ENCODE measurements at places on chromosomes 12 and 14.

DNA sequence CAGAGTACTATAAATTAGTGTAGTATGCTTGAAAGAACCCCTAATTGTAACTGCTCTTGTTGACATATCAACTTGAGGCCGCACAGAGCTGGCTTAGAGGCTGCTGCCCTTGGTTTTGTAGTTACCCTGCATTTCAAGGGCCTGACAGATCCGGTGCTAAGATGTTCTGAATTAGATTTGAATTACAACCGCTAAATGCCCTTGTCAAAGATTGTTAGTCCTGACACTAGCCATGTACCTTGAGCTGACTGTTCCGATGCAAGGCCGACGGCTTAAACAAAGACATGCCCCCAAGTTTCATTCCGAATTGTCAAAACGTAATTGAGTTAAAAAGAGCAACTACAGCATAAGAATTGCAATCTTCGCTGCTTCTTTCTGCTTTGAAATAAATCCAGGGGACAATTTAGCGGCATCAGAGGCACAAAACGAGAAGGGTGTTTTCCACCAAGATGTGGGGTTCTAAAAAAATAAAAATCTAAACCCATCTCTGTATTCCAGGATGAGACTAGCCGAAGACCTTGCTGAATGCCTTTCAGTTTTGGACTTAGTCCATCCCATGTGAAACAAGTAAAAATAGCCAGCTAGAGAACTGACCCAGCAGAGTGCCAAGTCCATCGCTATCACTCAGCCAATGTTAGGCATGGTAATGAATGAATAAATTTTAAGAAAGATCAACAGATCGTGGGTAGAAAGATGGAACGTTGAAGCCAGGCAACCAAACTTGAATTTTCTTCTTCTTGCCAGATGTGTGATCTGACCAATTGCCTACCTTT lies 148.7 kb downstream of the DICER1 start:
- no peak for DNase-seq

DNA sequence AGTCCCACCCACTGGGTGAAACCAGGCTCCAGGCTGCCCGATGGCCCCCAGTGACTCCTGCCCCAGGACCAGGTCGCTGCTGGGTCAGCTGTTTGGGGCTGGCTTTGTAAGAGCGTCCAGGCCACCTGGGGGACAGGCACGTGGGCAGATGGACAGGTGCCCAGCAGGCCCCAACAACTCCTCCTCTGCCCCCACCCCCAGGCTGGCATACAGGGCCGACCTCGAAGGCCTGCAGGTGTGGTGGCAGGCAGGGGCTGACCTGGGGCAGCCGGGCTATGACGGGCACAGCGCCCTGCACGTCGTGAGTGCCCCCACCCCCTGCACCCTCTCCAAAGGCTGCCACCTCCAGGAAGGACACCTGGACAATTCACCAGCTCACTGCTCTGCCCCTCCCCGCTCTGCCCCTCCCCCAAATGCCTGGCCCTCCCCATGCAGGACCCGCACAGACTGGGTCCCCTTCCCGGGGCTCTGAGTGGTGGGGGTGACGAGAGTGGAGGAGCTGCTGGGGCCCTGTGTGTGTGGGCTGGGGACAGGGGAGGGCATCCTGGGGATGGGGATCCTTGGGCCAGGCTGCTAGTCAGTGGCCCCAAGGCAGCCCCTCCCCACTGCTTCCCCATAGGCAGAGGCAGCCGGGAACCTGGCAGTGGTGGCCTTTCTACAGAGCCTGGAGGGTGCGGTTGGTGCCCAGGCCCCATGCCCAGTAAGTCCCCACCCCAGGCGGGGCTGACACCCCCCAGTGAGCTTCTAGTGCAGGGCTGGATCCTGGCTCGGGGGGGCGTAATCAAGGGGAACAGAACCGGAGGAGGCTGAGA lies 26.0 kb downstream of the ASPG start:
- no peak for DNase-seq

DNA sequence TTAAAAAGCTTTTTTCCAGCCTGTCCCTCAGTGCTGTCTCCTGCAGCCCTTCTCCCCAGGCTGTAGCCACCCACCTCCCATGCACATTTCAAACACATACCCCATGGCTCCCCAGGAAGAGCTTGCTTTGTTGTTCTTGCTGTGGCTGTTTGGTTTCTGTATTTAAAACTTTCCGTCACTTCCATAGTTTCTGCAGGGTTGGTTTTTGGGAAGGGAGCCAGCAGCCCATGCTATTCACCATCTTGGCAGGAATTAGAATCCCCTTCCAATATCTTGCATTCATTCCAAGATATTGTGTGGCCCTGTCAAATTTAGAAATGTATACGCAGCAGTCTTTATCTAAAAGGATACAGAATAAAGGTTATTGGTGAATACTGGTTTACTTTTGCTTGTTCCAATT lies 29.6 kb downstream of the CFAP251 start:
- no peak for DNase-seq

DNA sequence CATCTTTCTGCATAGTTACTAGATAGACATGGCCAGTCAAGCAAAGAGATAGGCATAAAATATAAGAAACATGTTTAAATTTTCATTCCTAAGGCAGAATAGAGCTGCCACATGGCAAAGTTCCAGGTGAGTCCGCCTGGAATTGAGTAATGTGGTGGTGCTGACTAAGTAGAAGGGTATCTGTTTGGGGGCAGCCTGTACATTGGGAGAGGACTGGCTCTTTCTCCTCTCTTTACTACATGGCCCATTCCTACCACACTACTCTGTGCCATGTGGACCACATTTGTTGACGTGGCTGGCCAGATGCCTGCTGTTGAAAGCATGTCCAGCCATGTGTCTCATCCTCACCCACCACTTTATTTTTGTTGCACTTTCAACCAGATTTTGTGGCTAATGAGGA lies 354.0 kb downstream of the ETNK1 start:
- DNase-seq = no peak

DNA sequence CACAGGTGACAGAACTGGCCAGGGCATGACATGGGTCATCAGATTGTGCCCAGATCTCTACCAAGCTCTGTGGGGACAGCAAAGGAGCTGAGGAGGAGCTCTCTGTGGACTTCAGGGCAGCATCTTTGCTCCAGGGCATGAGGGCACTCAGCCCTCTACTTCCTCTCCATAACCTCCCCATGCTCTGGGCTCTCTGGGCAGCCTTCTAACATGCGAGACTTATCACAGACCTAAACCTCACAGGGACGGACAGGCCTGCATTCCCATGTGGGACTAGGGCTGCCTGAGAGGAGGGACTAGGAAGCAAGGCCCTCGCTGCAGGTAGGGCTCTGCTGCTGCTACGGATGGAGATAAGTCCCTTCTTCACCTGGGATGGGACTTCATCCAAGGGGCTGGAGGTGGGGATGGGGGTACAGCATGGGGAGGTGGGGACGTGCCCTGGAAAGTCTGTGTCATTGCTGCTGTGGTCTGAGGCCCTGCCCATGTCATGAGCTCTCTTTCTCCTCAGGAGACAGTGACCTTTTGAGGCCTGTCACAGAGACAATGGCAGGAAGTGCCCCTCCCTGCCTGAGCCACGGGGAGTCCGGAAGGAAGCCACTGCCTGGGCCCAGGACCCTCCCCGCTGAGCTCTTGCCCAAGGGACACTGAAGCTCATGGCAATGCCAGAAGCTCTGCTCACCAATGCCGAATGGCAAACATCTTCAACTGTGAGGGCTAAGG lies 44.1 kb downstream of the PITPNM2 start:
- DNase-seq = no peak

- no peak for DNase-seq
Observed at GRCh38 chr14:90797451-90797850, 18.8 kb downstream of the TTC7B start.

DNA sequence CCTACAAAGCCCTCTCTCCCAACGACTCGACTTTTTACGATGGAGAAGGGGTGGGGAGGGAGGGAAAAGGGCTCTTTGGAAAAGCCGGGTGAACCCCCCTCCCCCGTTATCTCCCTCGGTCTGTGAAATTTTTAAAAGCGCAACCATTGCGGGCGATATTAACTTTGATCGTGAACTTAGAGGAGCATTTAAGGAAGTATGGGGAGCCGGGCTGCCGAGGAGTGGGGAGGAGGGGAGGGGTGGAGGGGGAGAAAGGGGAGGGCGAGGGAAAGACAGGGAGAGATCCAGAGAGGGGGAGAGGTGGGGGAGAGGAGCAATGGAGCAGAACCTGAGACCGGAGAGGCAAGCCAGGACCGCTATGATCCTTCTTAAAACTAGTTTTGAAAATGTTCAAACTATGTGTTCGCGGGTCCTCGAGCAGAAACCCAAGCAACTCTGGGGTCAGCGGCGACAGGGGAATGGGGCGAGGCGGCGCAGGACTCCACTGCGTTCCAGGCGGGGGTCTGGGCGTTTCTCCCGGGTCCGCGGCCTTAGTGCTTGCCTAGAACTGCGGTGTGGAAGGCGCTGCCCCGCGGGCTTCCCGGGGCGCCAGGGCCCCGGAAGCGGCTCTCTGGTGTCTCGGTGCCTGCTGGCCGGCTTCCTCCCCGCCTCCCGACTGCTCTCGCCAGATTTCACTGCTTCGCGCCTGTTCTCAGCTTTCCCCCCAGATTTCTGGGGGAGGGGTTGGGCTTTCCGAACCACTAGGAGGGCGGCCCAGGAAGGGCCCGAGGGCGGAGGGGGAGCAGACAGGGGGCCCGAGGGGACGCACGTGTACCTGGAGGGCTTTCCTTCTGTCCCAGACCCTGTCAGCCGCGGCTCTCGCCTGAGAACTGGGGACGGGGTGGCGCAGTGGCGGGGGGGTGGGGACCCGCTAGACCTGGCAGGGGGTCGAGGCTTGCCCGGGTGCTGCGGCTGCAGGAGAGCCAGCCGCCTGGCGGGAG lies at the start of gene HOTAIR:
HOTAIR (minus strand) TSS at position 871 of the 980 bp plus-strand sequence.
- DNase-seq = no peak

DNA sequence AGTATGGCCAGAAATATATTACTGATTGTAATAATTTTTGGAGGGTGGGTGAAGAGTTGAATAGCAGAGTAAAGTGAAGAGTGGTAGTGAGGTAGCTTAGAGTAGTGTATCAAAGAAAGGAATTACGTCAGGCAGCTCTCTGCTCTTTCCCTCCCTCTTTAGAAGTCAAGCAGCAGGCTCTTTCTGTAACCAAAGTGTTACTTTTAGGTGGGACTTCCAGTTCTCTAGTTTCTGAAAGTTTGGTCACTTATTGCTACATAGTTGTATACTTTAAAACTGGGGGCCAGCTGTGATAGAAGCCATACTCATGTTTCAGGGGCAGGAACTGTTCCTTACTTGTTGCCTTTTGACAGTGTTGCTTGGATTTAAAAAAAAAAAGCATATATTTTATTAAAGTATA lies 30.6 kb downstream of the ATF7IP start:
- DNase-seq = no peak

- DNase-seq = peak; percentile 99
Observed at GRCh38 chr12:47777741-47778558, 4.9 kb downstream of the SLC48A1 start.

DNA sequence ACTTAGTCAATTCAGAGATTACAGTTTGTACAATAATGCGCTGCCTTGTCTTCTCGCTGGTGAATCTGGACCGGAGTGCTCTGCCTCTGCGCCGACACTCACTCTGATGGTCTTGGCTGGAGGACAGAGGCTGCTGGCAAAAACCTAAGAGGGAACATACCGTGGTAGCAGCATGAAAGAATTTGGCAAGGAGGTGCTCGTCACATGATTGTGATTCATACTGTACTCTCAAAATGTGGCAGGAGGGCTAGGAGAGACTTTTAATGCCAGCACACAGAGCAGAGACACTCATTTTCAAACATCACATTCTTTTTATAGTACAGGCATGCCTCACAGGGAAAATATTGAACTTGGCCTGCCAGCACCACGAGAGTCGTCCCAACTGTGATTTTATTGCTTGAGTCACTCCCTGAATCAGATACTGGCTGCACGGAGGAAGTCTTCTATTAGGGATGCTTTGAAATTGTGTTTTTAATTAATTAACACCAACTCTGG lies 67.8 kb downstream of the HMGA2 start:
- DNase-seq = peak; percentile 56

DNA sequence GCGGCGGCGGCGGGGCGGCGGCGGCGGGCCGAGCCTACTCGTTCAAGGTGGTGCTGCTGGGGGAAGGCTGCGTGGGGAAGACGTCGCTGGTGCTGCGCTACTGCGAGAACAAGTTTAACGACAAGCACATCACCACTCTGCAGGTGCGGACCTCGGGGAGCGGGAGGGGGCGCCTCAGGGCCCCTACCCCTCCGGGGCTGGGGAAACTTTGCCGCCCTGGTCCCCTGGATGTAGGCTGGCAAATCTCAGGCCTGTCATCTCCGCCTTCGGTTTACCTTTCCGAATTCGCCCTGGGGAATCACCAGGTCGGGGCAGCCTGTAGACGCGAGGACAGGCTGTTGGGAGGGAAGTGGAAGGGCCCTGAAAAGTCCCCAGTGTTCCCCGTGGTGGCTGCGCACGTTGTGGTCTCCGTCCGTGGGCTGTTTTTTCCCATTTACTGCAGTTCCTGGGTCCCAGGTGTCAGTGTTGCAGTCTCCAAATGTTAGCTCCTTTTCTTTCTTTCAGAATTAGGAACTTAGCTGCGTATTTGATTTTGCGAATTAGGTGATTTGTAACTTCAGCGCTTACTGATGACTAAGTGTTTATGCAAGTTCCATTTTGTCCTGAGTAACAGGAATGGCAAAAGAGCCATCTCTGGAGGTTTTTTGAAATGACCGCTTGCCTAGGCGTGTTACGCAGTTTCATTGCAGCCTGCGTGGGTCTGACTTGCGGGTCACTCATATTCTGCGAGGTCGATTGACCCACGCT lies 656 bp downstream of the RAB21 start:
- DNase-seq = peak; percentile 43

- DNase-seq = peak; percentile 75
Observed at GRCh38 chr14:77314043-77314442, 6.6 kb downstream of the POMT2 start.

DNA sequence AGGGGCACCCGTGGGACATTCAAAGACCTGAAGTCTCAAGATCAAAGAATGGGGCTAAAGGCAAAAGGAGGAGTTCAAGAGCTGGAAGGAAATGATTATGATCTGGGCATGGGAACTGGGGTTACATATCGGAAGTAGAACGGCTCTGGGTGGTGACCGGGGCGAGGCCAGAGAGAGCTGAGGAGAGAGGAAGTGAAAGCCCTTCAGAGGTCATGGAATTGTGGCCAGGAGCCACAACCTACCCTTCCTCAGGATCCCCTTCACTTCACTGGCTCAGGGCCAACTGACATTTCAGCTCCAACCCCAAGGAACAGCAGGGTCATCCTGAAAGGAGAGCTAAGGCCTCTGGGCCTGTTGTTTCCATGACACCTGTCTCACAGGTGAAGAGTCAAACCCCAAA lies 57.8 kb downstream of the GALNT16 start:
- DNase-seq = no peak

- DNase-seq = no peak
Observed at GRCh38 chr14:95255487-95255886, 64.2 kb downstream of the CLMN start.
